ENCODE measurements at places on chromosomes 11 and 22.
A peak's percentile ranks its signal among the peaks of the same experiment; 100 is the strongest.

- peak; percentile 27 for DNase-seq
Observed at GRCh38 chr11:111586388-111586831, 15.8 kb upstream of the SIK2 start.

- DNase-seq, result no peak
Observed at GRCh38 chr11:76558473-76558872, 112.1 kb downstream of the LRRC32 start.

- DNase-seq, result no peak
Observed at GRCh38 chr22:30240541-30241417, 5.8 kb downstream of the LIF start.

DNA sequence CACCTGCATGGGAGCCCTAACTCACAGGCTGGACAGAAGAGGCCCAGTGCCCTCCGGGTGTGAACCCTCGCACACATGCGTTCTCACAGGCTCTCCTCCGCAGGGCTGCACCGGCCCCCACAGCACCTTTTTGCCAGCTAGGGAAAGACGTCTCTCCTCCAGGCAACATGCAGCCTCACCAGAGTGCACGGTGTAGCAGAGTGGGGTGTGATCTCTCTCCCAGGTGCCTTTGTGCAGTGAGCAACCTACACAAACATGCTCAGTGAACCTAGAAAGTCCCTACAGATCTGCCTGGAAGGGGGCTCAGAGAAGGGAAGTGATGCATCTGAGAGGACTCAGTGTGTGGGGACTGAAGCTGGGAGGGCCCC lies 3.7 kb upstream of the CARNS1 start:
- DNase-seq, result no peak

DNA sequence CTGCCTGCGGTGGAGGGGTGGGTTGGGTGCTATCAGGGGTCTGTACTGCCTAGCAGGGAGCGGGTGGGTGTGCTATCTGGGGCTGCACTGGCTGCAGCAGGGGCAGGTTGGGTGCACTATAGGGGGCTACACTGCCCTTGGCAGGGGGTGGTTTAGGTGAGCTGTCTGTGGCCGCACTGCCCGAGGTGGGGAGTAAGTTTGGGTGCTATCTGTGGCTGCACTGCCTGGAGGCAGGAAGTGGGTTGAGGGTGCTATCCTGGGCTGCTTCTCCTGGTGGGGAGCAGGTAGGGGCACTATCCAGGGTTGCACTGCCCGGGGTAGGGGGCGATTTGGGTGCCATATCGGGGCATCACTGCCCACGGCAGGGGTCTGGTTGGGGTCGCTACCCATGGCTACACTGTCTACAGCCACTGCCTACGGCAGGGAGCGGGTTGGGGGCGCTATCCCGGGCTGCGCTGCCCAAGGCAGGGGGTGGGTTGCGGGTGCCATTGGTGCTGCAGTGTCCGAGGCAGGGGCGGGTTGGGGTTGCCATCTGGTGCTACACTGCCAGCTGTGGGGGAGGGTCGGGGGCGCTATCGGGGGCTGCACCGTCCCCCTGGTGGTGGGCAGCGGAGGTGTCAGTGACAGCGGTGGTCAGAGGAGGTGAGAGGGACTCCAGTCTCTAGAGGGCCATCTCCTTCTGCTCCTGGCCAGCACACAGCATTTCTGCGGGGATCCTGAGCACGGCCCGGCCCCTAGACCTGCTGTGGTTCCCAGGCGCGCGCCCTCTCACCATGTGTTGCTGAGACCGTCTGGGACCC lies 1.3 kb upstream of the RFPL2 start:
- DNase-seq, result no peak

GRCh38 chr11:535210-535518 lies 212 bp downstream of the HRAS start:
- DNase-seq, result no peak

GRCh38 chr11:115745066-115745465 lies 240.9 kb upstream of the CADM1 start:
- no peak for DNase-seq

GRCh38 chr11:61362542-61362875 lies 335 bp downstream of the TMEM138 start:
- DNase-seq, result no peak

DNA sequence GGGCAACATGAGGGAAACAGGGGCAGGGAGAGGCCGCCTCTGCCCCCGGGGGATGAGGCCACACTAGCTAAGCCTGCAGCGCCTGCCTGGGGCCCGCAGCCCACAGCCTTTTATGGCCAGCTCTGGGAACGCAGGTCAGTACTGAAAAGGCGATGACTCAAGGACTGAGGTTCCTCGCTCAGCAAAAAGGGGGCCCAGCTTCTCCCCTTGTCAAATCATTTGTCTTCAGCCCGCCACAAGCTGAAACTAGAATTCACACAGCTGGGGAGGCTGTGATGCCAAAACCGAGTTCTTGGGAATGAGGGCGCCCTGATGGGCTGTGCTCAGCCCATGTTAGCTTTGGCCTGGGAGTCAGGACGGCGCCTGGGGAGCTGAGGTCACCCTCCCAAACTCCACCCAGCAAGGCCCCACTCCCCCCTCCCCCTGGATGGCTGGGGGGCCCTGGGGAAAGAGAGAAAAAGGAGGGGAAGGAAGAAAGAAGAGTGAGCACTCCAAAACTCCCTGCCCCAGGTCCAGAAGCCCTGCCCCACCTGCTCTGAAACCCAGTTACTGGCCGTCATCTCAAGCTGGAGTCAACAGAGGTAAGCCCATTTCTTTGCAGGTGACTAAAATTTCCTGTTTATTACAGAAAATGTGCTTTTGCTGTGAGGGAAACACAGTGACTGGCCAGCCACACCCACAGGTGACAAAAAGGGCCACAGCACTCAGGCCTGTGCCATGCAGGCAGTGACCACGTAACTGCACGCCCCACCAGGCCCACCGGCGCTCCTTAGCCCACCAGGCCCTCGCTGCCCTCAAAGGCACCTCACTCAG lies 13.7 kb downstream of the EHD1 start:
- no peak for DNase-seq

GRCh38 chr11:69644071-69644961 lies 3.4 kb downstream of the CCND1 start:
- no peak for DNase-seq

All from activated CD4-positive, alpha-beta T cell treated with anti-CD3 and anti-CD28 coated beads, Interleukin-2, amount 50 U/mL, for 24 hours (primary cell).